Astrocyte (in vitro differentiated cells and primary cell): ENCODE measurements at places on chromosomes 6 and 20.

DNA sequence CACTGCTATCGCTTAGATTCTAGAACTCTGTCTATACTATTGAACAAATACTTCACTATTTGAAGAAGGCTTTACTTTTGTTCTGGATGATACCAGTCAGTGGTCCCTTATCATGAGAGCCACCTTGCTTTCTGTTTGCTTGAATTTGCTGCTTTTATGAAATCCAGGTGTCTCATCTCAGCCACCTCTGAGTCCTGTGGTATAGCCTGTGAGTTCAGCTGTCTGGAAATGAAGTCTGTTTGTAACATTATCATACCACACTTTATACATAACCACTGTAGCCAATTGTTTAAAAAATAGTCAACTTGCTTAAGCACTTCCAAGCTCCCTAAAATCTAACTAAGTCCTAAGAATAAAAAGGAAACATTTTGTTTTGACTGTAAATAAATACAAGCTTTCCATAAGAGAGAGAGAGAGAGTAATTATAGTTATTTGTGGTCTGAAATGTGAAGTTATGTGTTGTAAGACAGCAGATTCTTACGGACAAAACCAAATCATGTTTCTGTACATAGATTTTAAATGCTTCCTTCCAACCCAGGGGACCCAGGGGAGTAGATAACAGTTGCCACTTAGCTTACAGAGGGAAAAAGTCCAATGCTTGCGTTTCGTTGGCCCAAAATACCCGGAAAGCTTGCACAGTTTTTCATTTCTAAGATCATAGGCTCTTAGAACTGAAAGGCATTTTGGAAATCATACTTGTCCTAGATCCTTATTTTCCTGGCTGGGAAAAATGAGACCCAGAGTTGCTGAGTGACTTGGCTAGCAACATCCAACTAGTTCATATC is 1107.8 kb upstream of the FLRT3 start:
- no peak for DNase-seq

DNA sequence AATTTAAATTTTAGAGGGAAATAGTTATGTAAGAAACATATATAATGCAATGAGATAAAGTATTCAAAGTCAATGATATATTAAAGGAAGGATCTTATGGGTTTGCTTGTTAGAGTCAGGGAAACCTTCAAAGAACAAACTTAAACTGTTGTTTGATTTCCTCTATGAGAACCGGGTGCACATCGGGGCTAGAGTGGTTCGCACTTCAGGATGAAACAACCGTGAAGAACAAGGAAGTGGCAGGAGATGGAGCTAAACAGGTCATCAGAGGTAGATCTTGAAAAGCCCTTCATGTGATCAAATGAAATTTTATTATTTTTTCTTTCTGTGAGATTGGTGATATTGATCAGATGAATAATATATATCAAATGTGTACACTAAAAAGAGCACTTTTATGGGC is 951.9 kb upstream of the FLRT3 start:
- DNase-seq = no peak

DNA sequence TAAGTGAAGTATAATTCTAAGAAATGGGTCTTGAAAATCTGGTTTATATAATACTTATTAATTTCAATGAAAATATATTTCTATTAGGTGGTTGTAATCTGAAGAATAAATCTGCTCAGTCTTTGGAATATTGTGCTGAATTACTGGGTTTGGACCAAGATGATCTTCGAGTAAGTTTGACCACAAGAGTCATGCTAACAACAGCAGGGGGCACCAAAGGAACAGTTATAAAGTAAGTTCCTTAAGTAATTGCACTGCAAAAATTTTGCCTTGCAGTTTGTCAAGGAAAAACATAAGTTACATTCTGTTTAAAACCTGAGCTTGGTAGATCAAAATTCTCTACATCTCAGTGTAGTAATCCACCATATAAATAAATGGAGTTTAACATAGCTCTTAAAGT is 106.0 kb downstream of the MYO6 start:
- DNase-seq = peak; percentile 42

GRCh38 chr6:118860880-118861279 is 33.1 kb upstream of the ASF1A start:
- no peak for DNase-seq

- DNase-seq = no peak
Measured at GRCh38 chr20:36446557-36446956, 94.8 kb upstream of the MYL9 start.
